CD8-positive, alpha-beta T cell (primary cell): ENCODE measurements at places on chromosomes 11 and 22.

- DNase-seq = no peak
Observed at GRCh38 chr22:38950527-38951295, 6.7 kb upstream of the APOBEC3A start.

- no peak for DNase-seq
Observed at GRCh38 chr11:134244593-134244992, 8.6 kb downstream of the THYN1 start.

GRCh38 chr11:95816037-95816436 lies 25.7 kb downstream of the CEP57 start:
- DNase-seq = no peak

DNA sequence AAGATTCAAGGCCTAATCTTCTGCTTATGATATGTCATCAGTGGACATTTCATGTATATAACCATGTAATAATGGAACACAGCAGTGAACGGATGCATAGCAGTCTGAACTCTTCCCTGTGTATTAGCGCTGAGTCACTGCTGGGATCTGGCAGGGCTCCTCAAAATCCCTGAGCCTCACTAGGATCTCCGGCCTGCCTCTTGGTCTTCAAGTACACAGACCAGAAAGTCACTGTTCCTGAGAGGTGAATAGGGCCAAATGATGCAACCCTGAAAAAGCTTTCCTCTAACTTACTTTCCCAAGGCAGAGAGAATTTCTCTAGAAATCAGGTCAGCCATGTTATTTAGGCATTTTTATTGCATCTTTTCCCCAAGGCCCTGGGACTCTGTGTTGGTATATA lies 35.0 kb downstream of the POU2AF1 start:
- DNase-seq = no peak

- no peak for DNase-seq
Observed at GRCh38 chr11:56783448-56784041, 35.0 kb upstream of the OR9G4 start.

DNA sequence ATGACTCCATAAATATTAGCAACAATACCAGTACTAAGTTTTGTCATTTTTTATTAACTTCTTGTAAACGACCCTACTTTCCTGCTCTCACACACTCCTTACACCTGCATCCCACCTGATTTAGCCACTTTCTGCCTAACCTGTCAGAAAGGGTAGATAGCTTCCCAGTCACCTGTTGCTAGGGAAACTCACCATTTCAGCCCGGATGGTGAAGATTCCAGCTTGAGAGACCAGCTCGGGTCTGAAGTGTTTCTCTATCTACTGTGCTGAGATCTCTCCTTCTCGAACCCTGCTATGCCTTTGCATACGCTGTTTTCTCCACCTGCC lies at the start of gene PARVG:
TSS of gene PARVG (plus strand) at position 220 of the 327 bp plus-strand sequence. CDS start 2,405 bp downstream, outside the sequence.
- DNase-seq = peak; percentile 77

DNA sequence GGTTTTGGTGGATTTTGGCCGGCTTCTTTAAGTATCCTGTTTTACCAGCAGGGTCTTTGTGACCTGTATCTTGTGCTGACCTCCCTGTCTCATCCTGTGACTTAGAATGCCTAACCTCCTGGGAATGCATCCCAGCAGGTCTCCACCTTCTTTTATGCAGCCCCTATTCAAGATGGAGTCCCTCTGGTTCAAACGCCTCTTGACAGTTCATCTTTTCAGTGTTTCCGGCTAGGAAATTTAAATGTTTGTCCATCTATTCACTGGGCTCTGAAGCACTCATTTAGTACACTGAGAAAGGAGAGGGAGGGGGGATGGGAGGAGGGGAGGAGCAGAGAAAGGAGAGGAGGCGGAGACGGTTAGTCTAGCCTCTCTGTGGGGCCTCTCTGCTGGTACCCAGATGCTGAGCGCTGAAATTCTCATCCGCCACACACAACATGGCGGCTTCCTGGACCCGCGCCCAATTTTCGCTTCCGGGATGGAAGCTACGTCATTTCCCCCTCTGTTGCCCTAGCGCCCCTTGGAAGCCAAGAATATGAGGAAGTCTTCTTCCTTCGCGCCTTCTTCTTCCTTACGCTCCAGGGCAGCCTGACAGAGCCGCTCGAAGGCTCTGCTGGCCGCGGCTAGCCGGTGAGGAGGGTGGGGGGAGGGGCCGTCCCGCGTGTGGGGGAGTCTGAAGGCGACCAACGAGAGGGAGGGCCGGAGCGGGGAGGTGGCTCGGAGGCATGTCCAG lies 69.0 kb upstream of the SYT13 start:
- DNase-seq = peak; percentile 91

DNA sequence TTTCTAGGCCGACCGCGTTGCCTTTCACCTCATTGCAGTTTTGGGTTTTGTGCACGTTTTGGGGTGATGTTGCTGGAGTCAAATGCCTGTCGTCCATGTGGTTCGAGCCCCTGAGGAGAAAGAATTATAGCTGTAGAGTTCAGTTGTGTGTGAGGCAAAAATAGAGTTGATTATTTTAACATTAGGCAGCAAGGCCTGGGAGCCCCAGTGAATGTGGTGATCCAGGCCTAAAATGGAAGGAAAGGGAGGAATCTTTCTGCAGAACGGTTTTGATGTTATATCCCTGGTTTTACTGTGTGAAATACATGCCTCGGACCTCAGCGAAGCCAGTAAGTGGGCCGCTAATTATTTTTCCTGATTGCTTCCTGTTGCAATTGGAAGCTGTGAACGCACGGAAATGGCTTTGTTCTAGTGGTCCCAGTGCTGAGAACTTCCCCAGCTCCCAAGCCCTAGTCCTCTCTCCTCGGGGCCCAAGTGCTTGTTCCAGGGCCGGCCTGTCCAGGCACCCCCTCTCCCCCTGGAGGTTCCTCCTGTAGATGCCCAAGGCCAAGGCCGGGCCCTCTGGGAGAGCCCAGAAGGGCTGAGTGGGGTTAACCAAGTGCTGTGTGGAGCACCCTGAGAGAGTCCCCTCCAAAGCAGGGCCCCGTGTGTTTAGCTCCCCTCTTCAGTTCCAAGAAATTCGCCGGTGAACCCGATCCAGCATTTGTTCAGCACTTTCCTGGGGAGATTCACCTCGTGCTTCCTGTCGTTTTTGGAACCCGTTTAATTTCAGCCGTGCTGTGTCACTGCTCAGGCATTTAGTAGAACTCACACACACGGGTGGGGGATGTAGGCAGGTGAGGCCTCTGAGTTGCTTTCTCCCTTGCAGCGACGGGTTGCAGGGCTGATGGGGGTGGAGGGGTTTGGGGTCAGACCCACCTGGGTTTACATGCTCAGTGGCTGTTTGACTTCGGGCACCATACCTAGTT lies 2.1 kb downstream of the LRP5 start:
- DNase-seq = no peak

- no peak for DNase-seq
Observed at GRCh38 chr11:123052901-123053721, 8.8 kb downstream of the HSPA8 start.

GRCh38 chr11:14193644-14194043 lies 165.3 kb downstream of the RRAS2 start:
- no peak for DNase-seq

GRCh38 chr11:111814557-111815320 lies 48.5 kb upstream of the PPP2R1B start:
- no peak for DNase-seq

DNA sequence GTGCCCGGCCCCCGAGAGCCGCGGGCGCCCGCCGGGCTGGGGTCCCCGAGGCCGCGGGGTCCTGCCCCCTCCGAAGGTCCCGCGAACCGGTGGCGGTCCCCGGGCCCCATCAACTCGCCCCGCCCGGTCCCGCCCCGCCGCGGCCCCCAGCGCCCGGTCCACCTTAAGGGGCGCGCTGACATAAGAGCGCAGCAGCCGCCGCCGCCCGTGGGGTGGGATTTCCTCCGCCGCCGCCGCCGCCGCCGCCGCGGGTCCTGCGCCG lies at the start of gene ZDHHC8:
TSS of gene ZDHHC8 (plus strand) at position 208 of the 262 bp plus-strand sequence. CDS start 144 bp downstream, outside the sequence.
- DNase-seq = no peak

GRCh38 chr22:37166675-37167066 lies 17.0 kb upstream of the IL2RB start:
- peak; percentile 90 for DNase-seq

DNA sequence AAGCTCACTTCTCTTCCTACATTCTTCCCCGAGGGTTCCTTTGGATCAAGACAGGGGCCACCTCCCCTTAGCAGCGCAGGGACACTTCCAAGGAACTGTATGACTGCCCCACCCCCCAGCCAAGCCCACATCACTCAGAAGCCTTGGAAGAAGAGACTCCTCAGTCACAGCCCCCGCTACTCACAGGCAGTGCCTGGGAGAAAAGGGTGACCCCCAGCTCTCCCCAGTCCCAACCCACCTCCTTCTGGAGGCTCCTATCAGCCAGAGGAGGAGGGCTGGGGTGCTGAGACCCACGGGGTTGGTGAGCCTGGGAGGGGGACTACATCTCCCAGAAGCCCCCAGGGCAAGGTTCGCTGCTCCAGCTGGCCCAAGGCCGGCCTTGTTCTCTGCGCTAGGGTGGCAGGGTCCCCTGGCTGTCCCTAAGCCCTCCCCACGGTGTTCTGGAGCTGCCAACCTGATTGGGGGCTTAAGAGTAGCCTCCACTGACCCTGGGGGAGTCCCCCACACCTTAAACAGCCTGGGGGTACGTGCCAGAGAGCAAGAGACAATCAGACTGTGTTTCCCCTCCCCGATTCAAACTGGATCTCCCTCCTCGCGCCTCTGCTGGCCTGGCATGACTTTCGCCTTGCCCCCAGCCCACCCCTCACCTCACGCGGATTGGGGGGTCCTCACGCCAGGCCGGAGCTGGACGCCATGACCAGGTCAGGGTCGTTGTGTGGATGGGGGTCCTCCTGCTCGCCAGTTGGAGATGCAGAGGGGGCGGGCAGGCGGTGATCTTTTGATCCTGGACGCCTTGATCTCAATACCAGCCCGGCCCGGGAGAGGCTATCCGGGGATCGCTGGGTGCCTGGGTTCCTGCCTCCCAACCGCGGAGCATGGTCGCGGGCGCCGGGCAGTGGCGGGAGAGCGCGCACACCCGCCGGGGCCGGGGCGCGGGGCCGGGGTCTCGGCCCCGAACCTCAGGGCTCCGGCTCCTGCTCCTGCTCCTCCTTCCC lies 838 bp downstream of the BCL9L start:
- DNase-seq = peak; percentile 52

- DNase-seq = no peak
Observed at GRCh38 chr11:7670641-7671040, 2.7 kb downstream of the CYB5R2 start.

DNA sequence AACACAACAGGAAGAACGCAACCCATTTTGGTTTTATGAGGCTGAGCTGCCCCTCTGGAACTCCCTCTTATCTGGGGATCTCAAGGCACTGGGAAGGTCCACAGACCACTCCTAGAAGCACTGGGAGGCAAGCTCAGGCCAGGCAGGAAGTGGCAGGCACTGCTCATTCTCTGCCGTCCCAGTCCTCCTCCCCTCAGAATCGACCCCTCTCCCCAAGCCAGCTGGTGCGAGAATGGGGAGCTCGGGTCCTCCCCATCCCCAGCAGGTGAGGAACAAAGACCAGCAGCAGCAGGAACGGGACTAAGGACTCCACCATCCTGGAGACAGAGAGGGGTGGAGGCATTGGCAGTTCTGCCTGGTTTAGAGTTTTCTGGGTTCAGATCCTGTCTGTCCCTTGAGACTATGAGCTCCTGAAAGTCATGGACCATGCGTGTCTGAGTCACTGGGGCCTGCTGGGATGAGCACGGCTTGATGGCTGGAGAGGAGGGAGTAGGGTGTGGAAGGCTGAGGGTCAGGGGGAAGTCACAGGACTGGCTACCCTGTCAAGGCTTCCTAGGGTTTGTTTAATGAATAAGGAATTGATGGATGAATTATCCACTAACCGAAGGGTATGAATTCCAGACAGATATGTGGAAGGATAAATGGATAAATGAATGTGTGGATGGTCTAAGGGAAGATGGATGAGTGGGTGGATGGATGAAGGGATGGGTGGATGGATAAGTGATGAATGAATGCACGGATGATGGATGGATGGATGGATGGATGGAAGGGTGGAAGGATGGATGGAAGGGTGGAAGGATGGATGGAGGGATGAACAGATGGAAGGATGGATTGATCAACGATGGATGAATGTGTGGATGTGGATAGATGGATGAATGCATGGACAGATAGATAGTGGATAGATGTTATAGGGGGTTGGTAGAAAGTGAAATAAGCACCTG lies 6.4 kb downstream of the MYEOV start:
- no peak for DNase-seq

GRCh38 chr22:29259253-29259899 lies 8.4 kb downstream of the RHBDD3 start:
- DNase-seq = no peak

- DNase-seq = peak; percentile 80
Observed at GRCh38 chr11:114036147-114036811, 23.2 kb upstream of the ZBTB16 start.

- no peak for DNase-seq
Observed at GRCh38 chr22:20982563-20982882, 426 bp downstream of the LZTR1 start.

DNA sequence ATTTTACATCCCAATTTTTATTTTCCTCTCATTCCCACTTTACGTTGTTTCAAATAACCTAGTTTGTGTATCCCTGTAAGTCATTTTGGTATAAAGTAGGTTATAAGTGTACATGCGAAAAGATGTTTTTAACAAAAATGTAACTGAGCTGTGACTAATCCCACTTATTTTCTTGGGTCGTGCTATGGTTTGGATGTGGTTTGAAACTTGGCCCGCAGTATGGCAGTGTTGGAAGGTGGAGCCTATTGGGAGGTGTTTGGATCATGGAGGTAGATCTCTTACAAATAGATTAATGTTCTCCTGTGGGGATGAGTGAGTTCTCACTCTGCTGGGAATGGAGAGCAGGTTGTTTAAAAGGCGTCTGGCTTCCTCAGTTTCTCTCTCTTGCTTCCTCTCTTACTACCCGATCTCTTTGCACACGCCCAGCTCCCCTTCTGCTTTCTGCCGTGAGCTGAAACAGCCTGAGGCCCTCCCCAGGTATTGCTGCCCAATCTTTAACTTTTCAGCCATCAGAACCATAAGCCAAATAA lies 7.2 kb downstream of the RPL27A start:
- DNase-seq = no peak

DNA sequence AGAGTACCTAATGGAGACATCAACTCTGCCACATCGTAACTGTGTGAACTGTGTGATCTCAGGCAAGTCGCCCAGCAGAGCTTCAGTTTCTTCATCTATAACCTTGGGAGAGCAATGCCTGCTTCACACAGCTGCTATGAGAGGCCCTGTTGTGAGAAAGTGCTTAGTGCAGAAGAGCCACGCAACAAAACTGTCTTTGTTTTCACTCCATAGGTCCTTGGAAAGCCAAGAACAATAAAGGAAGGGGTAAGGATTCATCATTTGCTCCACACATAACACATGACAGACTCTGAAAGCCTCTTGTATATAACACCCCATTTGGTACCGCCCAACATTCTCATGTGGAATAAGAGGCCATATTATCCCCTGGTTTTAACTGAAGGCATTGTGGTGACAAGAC lies 231.9 kb upstream of the ISX start:
- DNase-seq = no peak

GRCh38 chr22:20946991-20947390 lies 20.1 kb upstream of the AIFM3 start:
- DNase-seq = no peak
